ENCODE measurements at places on chromosomes 5 and 9.
A peak's percentile ranks its signal among the peaks of the same experiment; 100 is the strongest.

- DNase-seq: peak; percentile 47
These were observed 24.3 kb upstream of the PTGES start for GRCh38 chr9:129776938-129777768.

DNA sequence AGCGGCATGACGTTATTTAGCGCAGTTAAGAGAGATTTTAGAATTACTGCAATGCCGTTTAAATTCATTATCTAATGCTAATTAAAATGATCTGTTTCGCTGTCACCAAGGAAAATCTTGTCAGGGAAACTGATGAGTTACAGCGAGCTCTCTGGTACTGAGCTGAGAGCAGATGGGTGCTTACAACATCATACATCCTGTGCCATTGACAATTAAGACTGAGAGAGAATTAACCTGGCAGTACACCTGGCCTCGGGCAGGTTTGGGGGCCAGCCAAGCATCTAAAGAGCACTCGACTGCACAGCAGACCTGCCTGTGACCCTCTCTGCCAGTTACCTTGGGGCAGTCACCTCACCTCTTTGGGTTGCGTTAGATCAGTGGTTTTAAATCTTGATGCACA is 55.0 kb downstream of the PUM3 start:
- no peak for DNase-seq

DNA sequence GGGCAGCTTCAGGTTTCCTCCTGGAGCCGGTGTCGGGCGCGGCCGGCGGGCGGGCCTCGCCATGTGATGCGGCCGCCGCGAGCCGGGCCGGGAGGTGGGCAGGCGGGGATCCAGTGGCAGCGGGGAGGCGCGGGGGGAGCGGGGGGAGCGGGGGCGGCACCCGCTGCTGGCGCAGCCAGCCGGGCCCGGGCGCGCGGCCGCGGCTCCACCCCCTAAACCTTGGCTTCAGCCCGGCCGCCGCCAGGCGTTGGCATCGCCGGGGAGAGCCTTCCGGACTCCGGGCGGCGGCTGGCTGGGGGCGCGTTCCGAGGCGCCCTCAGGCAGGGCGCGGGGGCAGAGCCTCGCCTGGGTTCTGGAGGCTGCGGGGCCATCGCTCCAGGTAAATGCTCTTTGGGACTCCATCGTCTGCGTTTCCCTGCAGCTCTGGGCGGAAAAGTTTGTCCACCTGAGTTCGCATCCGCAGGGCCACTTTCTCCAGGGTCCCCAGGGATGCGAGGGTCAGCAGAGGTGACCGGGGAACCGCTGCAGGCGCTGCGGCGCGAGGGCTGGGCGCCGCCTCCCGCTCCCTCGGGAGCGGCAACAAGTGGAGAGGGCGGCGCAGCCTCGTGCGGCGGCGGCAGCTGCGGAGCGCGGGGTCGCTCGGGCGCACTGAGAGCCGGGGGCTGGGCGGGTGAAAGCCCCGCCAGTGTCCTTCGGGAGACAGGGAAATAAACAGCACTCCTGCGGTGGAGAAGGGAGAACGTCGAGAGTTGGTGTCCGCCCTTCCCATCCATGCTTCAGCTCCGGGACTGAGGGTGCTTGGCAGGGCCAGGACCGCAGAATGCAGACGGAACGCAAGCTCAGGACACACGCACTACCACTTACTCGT is at the start of gene ARHGEF28:
Gene ARHGEF28 (plus strand): TSS at position 253 of the 868 bp plus-strand sequence. CDS start 58,656 bp downstream, outside the sequence.
- peak; percentile 82 for DNase-seq

DNA sequence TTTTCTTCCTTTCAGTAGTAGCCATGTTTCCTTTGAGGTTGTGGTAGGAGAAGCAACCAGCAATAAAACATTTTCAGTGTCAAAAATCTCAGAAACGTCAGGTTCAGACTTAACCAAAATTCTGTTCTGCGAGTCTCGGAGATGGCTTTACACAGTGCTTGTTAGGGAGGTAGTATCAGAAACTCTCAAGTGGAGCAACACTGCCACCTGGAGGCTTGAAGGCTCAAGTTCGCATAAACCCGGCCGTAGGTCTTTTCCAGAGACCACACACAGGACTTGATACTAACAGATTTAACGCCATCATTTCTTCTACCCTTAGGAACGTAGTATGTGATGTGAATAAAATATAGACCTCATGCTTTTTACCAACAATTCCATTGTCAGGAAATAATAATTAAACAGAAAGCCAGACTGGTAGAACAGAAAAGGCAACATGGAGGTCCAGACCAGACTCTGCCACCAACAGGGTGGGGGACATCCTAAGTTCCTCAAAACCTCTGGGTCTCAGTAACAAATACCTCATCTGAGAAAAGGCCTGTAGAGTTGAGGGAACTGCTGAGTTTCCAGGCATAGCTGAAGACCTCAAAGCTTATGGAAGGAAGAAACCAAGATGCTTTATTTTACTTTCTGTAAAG is 8.5 kb downstream of the PTGER4 start:
- peak; percentile 89 for DNase-seq

DNA sequence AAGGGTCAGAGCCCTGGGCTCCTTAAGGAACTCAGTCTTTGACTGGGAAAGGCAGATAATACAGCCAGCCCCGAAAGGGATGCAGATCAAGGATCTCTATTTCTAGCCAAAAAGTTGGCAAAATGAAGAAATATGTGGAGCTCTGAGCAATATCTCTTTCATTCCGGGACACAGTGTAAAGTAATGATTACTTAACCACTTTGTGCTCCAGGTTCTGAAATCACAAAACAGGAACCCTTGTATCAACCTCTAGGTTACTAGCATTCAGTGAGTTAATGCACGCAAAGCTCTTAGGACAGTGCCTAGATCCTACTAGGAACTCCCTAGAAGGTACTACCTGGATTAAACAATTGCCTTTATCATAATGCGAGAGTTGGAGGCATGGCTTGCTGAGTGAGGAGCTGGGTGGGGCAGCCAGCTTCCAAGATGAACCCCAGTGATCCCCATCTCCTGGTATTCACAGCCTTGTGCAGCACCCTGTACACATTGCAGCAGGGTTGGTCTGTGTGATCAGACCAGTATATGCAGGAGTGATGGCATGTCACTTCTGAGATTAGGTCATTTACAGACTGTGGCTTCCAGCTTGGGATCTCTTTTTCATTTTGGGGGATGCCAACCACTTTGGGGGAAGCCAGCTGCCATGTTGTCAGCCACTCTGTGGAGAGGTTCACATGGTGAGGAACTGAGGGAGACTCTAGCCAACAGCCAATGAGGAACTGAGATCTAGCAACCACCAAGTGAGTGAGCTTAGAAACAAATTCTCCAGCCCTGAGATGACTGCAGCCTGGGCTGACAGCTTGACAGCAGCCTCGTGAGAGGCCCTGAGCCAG is 103.1 kb upstream of the SLC44A1 start:
- no peak for DNase-seq

DNA sequence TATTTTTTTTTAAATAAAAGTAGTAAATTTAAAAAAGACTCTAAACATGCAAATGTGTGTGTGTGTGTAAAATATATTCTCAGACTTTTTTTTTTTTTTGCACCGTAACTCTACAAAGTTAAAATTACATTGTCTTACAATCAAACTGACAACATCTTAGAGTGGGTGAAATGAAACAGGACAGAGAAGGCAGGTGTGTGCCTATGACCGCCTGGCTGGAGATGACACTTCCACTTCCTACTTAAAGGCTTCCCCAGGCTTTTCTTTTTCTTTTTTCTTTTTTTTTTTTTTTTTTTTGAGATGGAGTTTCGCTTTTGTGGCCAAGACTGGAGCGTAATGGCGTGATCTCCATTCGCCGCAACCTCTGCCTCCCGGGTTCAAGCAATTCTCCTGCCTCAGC is 2.7 kb upstream of the AK1 start:
- DNase-seq: no peak
